ENCODE measurements at places on chromosomes 3 and 15. TPM values are rescaled to one million over a fixed set of nuclear protein-coding genes. Genes with fewer than 3 reads are reported as not detected.

The GPR171 gene
- not detected for polyA plus RNA-seq

GRCh38 chr3:50226888-50227389 is 9.1 kb upstream of the GNAI2 start:
- DNase-seq: peak; percentile 67

DNA sequence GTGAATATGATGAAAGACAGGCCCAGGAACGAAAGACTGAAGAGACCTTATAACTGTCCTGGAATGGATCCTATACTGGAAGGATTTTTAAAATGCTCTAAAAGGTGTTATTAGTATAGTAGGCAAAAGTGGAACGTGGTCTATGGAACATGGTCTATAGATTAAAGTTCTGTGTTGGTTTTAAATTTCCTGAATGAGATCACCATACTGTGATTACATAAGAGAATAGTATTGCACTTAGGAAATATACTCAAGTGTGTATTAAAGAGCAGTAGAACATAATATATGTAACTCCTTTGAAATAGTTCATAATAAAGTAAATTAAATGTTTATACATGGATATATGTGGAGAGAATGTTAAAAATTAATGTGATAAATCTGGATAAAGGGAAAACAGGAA is 68.2 kb downstream of the SPRED1 start:
- DNase-seq: no peak

DNA sequence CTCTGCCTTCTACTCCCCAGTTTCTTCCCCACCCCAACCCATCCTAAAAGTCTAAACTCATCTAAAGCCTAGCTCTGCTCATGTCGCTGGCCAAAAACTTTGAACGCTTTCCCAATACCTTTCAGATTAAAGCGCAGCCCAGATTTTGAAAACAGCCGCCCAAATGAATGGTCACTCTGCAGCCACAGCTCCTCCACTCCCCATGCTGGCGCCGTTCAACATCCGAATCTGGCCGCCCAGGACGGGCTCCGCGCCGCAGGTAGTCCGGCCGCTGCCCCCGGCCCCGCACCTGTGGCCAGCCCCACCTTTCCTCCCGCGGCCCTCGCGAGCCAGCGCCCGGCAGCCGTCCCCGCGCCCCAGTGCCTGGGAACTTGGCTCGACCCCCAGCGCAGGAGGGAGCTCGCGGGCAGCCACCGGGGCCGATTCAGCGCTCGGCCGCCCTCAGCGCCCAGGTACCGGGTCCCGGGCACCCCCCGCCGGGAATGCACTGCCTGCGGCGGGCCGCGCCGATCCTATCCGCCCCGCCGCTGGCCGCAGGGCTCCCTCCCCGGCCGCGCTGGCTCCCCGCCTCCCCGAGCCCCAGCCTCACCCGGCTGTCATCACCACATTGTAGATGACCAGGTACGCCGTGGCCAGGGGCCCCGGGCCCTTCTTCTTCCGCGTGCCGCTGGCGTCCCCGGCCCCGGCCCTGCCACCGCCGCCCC is 417 bp downstream of the HACD2 start:
- DNase-seq: no peak

GRCh38 chr3:125154800-125155269 is 57.7 kb downstream of the SLC12A8 start:
- DNase-seq: no peak

- no peak for DNase-seq
Observed at GRCh38 chr15:69869881-69870505, 227.7 kb downstream of the TLE3 start.

DNA sequence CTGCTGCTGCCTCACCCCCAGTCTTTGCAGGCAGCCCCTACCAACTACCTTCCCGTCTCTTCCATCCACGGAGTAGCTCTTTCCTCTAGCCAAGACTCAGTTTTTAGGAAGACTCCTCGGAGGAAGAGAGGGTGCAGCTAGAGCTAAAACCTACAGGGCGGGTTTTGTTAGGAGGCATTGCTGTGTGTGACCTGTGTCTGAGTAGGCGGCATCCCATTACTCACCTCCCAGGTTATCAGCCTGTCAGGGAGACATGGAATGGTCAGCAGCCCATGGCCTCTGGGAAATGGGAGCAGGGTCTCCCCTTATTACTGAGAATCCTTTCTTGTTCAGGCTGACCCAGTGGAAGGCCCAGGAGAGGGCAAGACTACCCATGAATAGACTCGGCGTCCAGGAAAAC is 43.8 kb upstream of the FGD5 start:
- no peak for DNase-seq

All from brain (organoid and tissue), 16 donors.